ENCODE measurements at places on chromosomes 3 and 15.

DNA sequence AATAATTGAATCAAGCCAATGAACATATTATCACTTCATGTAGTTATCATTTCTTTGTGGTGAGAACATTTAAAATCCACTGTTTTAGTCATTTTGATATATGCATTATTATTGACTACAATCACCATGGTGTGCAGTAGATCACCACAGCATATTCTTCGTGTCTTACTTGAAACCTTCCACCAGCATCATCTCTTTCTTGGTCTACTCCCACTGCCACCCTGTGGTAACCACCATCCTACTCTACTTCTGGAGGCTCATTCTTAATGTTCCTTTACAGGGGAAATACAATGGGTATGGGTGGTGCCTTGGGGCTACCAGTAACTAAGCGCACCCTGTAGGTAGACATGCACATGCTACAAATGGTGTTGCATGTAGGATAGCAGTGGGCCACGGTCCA lies 25.4 kb downstream of the PXK start:
- DNase-seq, result no peak

GRCh38 chr15:72141171-72142084 lies 23.2 kb downstream of the SENP8 start:
- no peak for DNase-seq

DNA sequence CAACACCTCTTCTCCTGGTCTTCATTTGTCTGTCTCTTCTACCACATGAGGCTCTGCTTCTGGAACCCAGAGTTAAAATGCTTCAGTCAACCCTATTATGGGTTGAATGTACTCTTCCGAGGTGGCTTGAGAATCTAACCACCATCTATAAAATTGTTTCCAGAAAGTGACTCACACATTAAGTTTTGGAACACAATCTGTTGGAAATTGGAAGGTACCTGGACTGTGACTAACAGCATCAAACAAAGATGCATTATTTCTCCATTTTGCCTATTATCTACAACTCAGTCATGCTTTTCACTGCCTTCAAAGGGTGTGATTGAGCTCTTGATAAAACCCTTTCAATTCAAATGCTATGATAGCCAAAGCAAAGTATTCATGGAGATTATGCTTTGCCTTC lies 499.0 kb upstream of the SEMA6D start:
- DNase-seq, result no peak

- no peak for DNase-seq
Observed at GRCh38 chr3:185470323-185470722, 28.5 kb downstream of the TMEM41A start.

DNA sequence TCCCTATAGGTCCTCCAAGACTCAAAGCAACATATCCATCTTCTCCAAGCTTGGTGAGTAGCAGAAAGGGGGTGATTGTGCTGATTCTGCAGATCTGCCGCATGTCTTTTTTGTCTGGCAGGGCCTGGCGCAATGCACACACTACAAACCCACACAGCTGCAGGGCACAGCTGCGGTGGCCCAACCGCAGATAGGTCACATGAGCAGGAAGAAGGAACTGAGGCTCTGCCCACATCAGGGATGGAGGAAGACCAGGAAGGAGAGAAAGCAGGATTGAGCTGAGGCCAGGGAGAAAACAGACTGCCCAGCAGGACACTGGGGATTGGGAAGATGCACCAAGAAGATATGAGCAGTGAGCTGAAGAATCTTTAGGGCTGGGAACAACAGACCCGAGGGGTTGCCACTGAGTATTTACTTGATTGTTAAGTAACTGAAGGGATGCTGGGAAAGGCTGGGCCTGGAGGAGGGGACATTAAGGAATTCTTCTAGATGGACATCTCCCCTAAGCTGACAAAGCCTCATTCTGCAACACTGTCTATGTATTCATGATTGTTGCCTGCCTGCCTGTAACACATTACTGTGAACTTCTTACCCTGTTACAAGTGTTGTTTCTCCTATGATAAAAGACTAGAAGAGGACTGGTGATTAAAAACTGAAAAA lies 126.7 kb downstream of the MYLK start:
- no peak for DNase-seq

GRCh38 chr3:31581660-31582059 lies 48.9 kb downstream of the STT3B start:
- no peak for DNase-seq

All from activated B cell treated with CpG ODN at 0.5 μM for 24 hours (primary cell).